ENCODE measurements at places on chromosomes 16 and 17.
A peak's percentile ranks its signal among the peaks of the same experiment; 100 is the strongest.

GRCh38 chr16:1691276-1691675 lies 13.2 kb downstream of the JPT2 start:
- DNase-seq = no peak

GRCh38 chr17:45385331-45385997 lies 47.2 kb downstream of the ARHGAP27 start:
- peak; percentile 84 for DNase-seq

GRCh38 chr17:75856062-75856756 lies 1.1 kb upstream of the WBP2 start:
- DNase-seq = no peak

DNA sequence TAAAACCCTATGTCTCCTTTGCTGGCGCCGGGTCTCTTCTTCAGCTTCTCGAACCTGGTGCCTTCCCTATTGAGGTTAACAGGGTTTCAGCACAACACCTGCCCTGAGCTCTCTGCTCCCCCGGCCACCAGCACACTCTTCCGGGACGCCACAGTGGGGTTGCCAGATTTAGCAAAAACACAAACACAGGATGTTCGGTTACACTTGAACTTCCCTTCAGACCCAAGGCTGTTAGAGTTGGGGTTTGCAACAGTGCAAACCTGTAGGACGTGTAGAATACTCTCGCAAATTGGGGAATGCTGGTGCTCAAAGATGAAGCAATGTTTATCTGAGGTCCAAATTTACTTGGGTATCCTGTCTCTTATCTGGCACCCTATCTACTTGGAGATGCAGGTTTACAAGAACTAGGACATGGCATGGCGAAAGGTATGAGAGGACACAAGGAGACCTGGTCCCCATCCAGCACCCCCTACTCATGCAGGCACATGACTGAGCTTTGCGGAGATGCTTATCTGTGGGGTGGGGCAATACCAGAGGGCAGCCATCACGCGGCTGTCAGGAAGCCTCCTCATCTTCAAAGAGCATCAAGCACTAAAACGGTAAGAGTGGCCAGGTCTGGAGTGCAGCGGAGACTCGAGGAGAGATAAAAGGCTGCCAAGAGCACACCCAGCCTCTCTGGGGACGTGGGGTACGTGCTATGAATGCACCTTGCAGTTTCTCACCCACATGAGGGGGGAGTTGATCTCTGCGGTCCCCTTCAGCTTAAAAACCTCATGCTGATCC lies 52.8 kb downstream of the SDK2 start:
- peak; percentile 43 for DNase-seq

- no peak for DNase-seq
Observed at GRCh38 chr17:11309033-11309432, 68.0 kb downstream of the SHISA6 start.

DNA sequence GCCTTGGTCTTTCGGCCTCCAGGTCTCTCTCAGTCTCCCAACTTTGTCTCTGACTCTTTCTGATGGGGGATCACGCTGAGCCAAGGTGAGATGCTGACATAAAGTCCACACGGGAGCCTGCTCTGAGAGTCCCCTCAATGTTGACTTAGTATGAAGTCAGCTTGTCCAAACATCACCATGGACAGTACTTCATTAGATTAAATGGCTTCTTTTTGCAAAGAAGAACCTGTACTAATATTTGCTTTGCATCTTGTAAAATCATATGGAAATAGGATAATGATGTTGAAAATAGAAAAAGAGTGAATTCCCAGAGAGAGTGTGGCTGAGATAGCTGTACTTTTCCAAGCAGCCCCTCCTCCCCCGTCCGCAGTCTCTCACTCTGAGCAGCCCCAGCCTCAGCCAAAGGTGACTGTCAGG lies 56.7 kb upstream of the SIAH1 start:
- no peak for DNase-seq

- no peak for DNase-seq
Observed at GRCh38 chr17:50205963-50206505, 4.6 kb upstream of the COL1A1 start.

DNA sequence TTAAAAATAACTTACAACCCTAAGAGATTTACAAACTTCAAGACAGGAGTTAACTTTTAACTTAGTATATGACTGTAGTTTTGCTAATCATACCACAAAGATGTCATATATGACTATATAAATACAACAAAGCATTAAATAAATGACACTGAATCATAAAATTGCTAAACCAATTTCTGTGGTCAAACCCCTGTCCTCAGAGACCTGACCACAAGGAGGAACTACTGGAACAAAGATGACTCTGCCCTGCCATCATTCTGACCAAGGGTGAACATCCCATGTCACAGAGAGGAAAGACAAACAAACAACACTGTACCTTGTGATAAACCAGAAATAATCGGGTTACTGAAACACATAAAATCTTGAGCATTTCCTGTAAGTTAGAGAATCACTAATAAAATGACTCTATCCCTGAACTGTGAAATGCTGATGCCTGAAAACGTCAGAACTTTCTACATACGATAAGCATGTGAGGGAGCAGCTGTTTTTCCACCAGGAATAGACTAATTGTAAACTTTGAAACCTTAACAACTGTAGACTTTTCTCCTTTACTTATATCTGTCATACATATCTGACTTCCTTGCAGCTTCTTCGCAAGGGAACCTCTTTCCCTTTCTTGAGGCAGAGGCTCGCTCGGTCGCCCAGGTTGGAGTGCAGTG lies 47.9 kb downstream of the WDR59 start:
- DNase-seq = no peak

- DNase-seq = no peak
Observed at GRCh38 chr16:30894540-30895368, 877 bp upstream of the BCL7C start.

- no peak for DNase-seq
Observed at GRCh38 chr17:42474276-42474675, 15.6 kb downstream of the ATP6V0A1 start.

- DNase-seq = no peak
Observed at GRCh38 chr17:83064732-83065659, 14.4 kb upstream of the METRNL start.

GRCh38 chr16:47056688-47057629 lies 83.5 kb upstream of the DNAJA2 start:
- DNase-seq = no peak

Data from T-cell (primary cell).